ENCODE measurements at places on chromosomes 5 and 9. TPM values are rescaled to one million over a fixed set of nuclear protein-coding genes. Genes with fewer than 3 reads are reported as not detected.

- H3K36me3 ChIP-seq: no peaks in the 10 kb centered on the region
- H3K27me3 ChIP-seq: no peaks in the 10 kb centered on the region
- no peak overlapping the region for H3K4me3 ChIP-seq
- H3K27ac ChIP-seq: no peak overlapping the region
These were observed 65.0 kb downstream of the DAPK1 start for GRCh38 chr9:87562530-87563170.

DNA sequence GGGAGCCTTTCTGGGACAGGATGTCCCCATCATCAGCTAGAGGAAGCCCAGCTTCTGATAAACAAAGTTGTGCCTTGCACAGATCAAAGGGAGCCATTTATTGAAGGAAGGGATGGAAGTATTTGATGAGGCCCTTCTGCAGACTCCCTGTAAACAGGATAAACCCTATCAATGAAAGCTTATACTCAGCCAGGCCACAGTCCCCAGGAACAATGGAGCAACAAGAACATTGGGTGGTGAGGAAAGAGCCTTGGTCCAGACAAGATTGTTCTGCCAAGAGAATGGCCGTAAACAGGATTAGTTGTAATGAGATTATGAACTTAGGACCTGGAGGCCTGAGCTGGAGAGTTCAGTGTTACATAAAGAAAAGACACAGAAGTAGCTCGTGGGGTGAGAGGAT is 40.5 kb upstream of the LIFR start:
- no peak overlapping the region for H3K4me3 ChIP-seq
- DNase-seq: no peak
- H3K4me1 ChIP-seq: peaks cover 34% of the 10 kb centered on the region
- H3K27me3 ChIP-seq: no peaks in the 10 kb centered on the region
- no peaks in the 10 kb centered on the region for H3K36me3 ChIP-seq

DNA sequence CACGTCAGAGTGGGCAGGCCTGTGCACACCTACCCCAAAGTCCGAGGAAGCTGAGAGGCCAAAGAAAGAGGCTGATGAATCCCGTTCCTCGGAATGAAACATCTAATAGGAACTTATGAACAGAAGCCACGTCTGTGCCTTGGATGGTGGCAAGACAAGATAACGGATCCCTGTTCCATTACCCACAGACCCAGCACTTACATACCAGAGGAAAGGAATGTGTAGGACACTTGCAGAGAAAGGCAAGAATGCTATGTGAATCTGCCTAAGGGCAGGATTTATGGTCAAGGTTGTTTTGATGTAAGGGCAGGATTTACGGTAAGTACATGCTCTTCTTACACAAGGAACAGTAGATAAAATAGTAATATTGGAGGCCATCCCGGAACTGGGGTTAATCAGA is 93.2 kb downstream of the WDR41 start:
- no peaks in the 10 kb centered on the region for H3K4me1 ChIP-seq
- H3K36me3 ChIP-seq: no peaks in the 10 kb centered on the region
- no peaks in the 10 kb centered on the region for H3K27me3 ChIP-seq
- no peak overlapping the region for H3K4me3 ChIP-seq

DNA sequence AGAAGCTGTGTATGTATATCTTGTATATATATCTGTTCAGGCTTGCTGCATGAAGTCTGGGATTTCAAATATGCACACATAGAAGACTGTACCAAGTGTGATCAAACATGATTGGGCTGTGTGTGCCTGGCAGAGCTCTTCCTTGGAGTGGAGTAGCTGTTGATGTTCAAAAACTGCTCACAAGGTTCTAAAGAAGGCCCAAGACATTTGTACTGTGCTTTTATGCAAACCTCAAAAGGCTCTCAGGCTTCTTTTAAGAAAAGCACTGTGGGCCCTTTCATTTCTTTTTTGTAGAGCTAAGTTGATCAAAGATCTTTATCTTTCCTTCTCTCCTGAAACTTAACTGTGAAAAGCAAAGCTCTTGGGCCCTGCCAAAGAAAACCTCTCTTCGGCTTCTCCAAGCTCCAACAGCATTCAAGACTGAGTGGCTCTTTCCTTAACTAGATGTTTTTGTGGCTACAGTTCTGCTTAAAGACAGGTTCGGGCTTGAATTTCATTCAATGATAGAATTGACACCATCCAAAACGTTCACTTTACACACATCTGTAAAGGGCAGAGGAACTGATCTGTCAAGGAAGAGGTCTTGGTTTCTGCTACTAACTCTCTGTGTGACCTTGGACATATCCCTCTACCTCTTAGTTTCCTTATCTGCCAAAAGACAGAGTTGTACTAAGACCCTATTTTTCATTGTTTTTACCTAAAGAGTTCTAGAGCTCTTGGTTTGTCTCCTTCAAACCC is 105.8 kb upstream of the IL6ST start:
- H3K4me1 ChIP-seq: no peaks in the 10 kb centered on the region
- no peak for DNase-seq
- H3K4me3 ChIP-seq: no peak overlapping the region
- H3K36me3 ChIP-seq: no peaks in the 10 kb centered on the region

GRCh38 chr5:72005671-72006070 is 101.6 kb upstream of the MAP1B start:
- no peaks in the 10 kb centered on the region for H3K4me1 ChIP-seq
- no peak for DNase-seq
- H3K27me3 ChIP-seq: no peaks in the 10 kb centered on the region

DNA sequence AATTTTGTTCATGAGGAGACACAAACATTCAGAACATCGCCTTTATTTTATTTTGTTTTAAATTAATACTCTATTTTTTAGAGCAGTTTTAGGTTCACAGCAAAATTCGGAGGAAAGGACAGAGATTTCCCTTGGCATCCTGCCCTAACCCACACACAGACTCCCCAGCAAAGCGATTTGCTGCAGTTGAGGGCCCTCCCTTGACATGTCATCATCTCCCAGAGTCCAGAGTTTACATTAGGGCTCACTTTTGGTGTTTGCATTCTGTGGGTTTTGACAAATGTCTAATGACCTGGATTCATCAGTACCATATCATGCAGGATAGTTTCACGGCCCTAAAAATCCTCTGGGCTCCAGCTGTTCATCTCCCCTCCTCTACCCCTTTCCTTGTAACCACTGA is 33.6 kb upstream of the COL5A1 start:
- DNase-seq: peak; percentile 49
- no peaks in the 10 kb centered on the region for H3K27me3 ChIP-seq
- H3K4me1 ChIP-seq: peaks cover 10% of the 10 kb centered on the region
- no peak overlapping the region for H3K27ac ChIP-seq

GRCh38 chr5:176904276-176904675 is 5.1 kb upstream of the HK3 start:
- H3K27me3 ChIP-seq: no peaks in the 10 kb centered on the region
- H3K36me3 ChIP-seq: peaks cover 50% of the 10 kb centered on the region
- H3K4me3 ChIP-seq: no peak overlapping the region
- H3K27ac ChIP-seq: no peak overlapping the region
- no peaks in the 10 kb centered on the region for H3K4me1 ChIP-seq
- DNase-seq: no peak

DNA sequence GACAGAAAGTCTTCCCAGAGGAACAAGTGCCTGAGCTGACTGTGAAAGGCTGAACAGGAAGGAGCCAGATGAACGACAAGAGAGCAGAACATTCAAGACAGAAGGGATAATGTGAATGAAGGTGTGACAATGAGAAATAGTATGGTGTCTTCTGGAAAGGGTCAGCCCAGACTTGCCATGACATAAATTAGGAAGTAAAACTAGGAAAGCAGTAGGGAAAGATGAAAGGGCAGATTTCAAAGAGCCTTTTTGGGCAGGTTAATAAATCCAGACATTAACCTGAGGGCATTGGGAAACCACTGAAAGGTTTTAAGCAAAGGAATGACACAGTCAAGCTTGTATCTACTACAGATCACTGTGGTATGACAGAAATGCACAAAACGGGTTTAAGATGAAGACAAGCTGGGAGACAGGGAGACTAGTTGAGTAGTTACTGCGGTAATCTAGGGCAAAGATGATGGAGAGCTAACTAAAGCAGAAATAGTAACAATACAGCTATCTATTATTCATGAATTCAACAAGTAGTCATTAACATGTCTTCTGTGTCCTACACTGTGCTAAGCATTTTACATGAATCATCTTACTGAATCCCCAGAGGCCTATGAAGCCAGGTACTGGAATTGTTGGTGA is 580.9 kb upstream of the WWC1 start:
- H3K27me3 ChIP-seq: no peaks in the 10 kb centered on the region
- DNase-seq: peak; percentile 72
- no peaks in the 10 kb centered on the region for H3K4me1 ChIP-seq
- no peak overlapping the region for H3K27ac ChIP-seq
- no peaks in the 10 kb centered on the region for H3K36me3 ChIP-seq
- no peak overlapping the region for H3K4me3 ChIP-seq

DNA sequence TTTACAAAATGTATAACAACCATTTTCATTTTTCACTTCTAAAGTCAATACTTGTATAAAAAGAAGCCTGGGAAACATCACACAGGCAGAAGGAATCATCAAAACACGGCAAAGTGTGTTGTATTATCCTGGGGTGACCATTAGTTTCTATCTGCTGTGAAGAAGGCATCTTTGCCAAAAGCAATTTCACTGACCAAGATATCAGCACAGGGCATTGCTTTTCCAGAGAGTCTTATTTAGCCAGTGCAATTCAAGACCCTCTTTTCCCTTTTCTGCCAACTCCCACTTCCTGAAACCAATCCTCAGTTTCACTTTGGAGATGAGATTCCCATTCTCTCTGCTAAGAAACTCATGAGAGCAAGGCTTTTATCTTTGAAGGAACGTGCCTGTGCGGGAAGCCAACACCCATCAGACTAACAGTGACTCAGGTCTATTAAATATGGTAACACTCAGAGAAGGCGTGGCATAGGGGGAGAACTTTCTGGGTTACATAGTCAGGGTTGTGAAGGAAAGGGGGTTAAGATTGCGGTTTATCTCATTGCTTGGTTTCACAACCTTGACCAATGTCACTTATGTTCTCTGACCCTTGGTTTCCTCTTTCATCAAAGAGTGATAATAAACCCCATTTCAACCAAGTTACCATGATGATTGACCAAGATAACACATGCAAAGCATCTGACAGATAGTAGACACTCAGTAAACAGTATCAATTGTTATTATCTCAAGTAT is 666.9 kb upstream of the KLF4 start:
- no peaks in the 10 kb centered on the region for H3K4me1 ChIP-seq
- no peak overlapping the region for H3K4me3 ChIP-seq

DNA sequence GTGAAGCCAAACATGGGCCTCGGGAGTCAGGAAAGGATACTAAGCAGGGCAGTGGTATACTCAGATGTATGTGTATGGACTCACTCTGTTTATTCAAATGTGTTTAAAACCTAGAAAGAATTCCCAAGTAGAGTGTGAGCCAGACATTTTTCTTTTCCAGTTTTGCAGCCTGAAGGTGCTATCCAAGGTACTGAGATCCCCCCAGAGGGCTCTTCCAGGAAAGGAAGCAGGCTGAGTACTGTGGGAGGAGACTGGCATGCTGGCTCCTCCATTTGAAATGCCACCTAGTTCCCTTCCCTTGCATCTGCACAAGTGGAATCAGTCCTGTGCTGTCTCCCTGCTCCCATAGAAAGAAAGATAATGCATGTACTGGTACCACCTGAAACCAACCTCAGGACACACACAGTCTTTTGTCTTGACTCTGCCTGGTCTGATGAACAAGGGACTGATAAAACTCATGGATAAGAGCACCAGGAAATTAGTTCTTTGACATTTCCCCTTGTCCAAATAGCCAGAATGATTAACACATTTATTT is 85.9 kb downstream of the HRH2 start:
- no peak overlapping the region for H3K27ac ChIP-seq
- no peaks in the 10 kb centered on the region for H3K4me1 ChIP-seq
- H3K36me3 ChIP-seq: no peaks in the 10 kb centered on the region
- no peak overlapping the region for H3K4me3 ChIP-seq
- H3K27me3 ChIP-seq: no peaks in the 10 kb centered on the region

GRCh38 chr5:60287174-60287771 is 393.7 kb upstream of the PDE4D start:
- no peaks in the 10 kb centered on the region for H3K4me1 ChIP-seq
- H3K27me3 ChIP-seq: no peaks in the 10 kb centered on the region
- H3K36me3 ChIP-seq: no peaks in the 10 kb centered on the region
- H3K27ac ChIP-seq: no peak overlapping the region
- no peak overlapping the region for H3K4me3 ChIP-seq

DNA sequence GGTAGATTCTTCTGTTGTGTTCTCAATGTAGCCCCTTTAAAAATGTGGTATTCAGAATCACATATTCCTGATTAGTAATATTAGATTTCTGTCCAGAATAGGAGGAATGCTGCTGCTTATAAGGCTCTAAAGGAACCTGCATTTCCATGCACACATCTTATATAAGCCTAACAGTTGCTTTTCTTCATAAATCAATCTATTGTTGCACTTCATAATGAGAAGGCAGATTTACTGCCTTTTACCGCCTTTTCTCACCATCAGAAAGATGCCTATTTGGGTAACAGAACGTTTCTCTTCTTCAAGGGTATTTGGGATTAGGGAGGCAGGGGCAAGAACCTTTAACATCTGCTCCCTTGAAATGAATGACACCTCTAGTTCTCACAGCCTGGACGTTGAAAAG is 243.4 kb downstream of the MLLT3 start:
- no peaks in the 10 kb centered on the region for H3K36me3 ChIP-seq
- no peak overlapping the region for H3K27ac ChIP-seq
- no peaks in the 10 kb centered on the region for H3K4me1 ChIP-seq
- DNase-seq: no peak
- no peaks in the 10 kb centered on the region for H3K27me3 ChIP-seq

DNA sequence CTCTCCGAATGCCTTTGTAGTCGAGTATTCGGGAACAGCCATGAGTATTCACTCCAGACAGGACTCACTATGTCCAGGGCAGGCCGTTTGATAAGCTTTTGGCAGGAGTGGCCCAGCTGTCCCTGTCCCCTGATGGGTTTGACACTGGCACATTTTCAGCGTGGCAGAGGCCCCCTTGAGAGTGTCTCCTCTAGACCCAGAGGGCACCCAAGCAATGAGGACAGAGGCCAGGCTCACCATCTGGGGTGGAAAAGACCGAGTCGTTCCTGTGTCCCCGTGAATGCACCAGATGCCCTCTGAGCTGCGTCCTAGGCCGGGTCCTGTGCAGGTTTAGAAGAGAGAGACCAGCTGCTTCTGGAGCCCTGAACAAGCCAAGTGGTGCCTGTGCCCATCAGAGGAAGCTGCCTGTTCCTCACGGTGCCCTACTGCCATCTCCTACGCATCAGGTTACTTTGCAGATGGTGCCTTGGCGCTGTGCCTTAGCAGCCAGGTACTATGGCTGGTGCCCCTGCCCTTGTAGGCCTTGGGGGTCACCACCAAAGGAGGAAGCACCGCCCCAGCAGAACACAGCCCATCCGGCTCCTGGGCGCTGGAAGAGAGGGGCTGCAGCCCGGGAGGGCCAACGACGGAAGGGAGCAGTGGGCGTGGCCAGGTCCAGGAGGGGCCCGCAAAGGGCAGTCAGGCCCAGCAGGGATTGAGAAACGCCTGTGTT is 42.4 kb downstream of the LRSAM1 start:
- H3K4me1 ChIP-seq: peaks cover 17% of the 10 kb centered on the region
- H3K36me3 ChIP-seq: peaks cover 5% of the 10 kb centered on the region
- DNase-seq: no peak
- no peak overlapping the region for H3K27ac ChIP-seq
- H3K27me3 ChIP-seq: no peaks in the 10 kb centered on the region

GRCh38 chr5:6178846-6179532 is 199.4 kb downstream of the MED10 start:
- no peaks in the 10 kb centered on the region for H3K36me3 ChIP-seq
- no peaks in the 10 kb centered on the region for H3K4me1 ChIP-seq
- no peak overlapping the region for H3K27ac ChIP-seq
- H3K4me3 ChIP-seq: no peak overlapping the region
- no peak for DNase-seq

PCDHA1 gene
- not detected for total RNA-seq

PROP1 gene
- total RNA-seq: not detected

SHISAL2B gene
- total RNA-seq: not detected

FOXD4 gene
- 0.31 TPM for total RNA-seq

SPATA31D4 gene
- not detected for total RNA-seq
